ENCODE measurements at places on chromosomes 2 and 18.

GRCh38 chr2:160667811-160668210 is 174.2 kb upstream of the RBMS1 start:
- no peak for DNase-seq

GRCh38 chr2:16067866-16068551 is 127.7 kb downstream of the MYCN start:
- DNase-seq = no peak

GRCh38 chr2:201237486-201238123 is 22.7 kb upstream of the CASP8 start:
- DNase-seq = no peak

DNA sequence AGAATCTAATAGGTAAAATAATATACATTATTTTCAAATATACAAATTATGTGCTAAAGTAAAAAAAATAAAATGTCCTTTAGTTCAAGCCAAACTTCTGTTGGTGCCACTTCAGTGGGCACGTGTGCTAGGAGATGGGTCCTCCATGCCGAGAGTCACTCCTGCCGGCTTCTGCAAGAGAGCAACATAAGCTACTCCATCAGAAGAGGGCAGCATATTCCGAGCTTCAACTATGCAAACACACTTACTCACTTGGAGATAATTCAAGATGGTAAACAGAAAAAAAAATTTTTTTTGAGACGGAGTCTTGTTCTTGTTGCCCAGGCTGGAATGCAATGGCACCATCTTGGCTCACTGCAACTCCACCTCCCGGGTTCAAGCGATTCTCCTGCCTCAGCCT is 24.4 kb downstream of the CNOT11 start:
- DNase-seq = no peak

All from NCI-H187 treated with DMSO at 0.1 percent for 48 hours (cell line).